ENCODE measurements at places on chromosomes 12 and 14.

GRCh38 chr12:62922539-62922938, 12.4 kb downstream of the PPM1H start:
- peak; percentile 31 for DNase-seq

- DNase-seq: no peak
Observed at GRCh38 chr12:116381240-116381743, 103.8 kb upstream of the MED13L start.

DNA sequence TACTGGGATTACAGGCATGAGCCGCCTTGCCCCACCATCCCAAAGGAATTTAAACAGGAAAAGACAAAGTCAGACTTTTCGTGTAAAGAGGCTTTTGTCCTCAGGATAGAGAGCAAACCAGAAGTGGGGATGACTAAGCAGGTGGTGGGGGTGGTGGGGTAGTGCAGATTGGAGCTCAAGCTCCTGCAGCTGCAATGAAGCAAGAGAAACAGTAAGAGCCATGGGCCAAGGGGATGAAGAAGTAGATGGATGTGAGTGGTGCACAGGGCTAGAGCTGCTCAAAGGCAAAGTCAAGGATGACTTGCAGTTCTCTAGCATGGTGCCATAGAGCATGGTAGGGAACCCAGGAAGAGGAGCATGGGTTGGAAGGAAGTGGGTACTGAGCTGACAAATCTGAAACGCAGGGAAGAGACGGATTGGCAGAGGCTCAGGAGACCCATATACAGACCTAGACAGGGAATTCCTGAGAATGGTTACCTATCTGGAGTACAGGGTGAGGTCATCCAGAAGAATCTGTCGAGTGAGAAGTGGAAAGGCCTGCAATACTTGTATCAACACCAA, 11.4 kb upstream of the RNF34 start:
- peak; percentile 71 for DNase-seq

DNA sequence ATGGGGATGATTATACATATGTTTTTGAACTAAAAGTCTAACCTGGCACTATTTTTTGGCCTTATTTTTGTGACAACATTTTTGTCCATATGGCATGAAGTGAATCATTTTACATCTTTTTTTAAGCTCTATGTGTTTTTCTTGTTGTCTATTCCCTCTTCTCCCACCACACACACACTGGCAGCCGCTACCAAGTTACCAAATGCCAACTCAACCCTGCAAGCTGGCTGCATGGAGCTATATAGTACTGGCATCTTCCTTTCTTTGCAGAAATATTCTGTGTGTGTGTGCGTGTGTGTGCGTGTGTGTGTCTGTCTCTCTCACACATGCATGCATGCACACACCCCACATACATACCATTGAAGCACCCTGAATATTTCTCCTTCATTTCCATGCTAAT, 278.9 kb upstream of the SOX5 start:
- no peak for DNase-seq

DNA sequence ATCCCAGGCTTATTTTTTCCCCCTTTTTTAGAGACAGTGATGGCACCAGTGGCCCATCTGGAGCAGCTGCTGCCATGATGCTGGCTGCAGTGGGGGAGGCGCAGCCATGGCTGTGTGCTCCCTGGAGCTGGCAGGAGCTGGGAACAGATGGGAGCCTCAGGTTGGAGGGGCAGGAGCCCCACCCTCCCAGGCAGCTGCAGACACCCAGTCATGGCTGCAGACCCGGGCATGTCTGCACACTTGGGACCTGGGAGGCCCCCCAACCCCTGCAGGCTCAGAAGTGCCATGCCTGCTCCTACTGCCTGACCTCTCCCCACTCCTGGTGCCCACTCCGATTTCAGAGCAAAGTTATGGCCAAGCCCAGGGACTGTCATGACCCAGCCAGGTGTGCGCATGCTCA, 25.1 kb downstream of the CDKL1 start:
- no peak for DNase-seq

DNA sequence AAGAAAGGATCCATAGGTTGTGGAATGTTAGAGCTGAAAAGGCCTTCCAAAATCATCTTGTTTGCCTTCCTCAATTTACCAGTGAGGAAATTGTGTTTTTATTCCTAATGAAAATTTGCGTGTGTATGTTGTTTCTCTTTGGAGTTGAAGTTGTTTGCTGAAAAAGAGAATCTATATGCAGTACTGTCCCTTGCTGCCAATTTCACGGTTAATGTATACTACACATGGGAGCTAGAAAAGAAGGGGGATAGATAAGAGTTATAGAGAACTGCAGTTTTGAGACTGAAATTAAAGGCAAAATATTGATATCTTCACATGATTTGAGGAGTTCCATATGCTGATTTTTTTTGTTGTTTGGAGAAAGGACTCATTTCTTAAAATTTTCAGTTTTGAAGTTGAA, 62.0 kb upstream of the LRTM2 start:
- DNase-seq: no peak

DNA sequence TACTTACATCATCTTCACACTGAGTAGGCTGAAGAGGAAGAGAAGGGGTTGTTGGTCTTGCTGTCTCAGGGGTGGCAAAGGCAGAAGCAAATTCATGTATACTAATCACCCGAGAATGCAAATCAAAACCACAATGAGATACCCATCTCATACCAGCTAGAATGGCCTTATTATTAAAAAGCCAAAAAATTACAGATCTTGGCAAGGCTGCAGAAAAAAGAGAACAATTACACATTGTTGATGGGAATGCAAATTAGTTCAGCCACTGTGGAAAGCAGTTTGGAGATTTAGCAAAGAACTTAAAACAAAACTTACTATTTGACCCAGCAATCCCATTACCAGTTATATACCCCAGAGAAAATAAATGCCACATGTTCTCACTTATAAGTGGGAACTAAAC, 154.9 kb downstream of the SEC23A start:
- no peak for DNase-seq

DNA sequence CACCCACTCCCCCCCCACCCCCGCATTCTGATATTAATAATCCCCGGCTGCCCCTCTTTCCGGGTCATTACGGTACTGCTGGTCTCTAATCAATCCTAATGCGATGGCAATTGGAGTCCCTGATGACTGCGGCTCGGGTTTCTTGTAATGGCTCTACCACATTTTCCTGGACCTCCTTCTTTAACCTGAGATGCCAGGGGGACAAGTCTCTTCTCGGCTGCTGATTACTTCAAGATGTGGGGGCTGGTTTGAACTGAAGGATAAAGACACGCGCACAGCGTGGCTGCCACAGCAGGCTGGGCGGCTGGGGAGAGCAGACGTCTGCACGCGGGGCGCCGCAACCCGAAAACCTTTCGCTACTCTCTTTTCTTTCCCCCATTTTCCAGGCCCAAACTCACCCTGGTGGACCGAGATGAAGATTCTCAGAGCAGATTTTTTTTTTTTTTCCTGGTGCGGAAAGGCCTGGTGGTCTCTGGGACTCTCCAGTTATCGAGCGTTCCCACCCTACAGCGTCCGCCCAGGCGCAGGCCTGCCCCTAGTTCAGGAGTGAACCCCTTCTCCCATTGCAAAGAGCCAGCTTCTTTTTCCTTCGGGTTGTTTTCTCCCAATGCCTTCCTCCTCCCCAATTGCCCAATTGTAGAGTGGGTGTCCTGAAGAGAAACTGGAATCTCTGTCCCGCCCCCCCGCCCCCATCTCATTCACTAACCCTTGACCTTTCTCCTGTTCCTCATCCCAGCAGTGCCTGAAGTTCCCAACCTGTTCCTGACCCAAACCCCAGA, 6.0 kb upstream of the SIX1 start:
- DNase-seq: no peak

DNA sequence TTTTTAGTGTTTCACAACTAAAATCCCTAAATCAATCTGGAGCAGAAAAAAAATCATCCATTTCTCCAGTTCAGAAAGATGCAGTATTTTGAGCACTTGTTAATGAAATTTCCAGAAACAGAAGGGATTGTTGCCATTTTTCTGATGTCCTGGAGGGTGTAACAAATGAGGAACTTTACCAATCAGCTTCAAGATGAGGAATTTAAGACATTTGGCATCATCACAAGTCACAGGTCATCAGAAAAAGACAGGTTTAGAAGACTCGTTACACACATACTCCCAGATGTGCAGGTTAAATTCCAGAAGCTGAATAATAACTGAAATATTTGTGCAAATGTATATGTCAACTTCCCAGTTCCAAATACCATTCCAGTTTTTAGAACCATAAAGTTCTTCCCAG, 482 bp upstream of the PSMC1 start:
- DNase-seq: peak; percentile 27

DNA sequence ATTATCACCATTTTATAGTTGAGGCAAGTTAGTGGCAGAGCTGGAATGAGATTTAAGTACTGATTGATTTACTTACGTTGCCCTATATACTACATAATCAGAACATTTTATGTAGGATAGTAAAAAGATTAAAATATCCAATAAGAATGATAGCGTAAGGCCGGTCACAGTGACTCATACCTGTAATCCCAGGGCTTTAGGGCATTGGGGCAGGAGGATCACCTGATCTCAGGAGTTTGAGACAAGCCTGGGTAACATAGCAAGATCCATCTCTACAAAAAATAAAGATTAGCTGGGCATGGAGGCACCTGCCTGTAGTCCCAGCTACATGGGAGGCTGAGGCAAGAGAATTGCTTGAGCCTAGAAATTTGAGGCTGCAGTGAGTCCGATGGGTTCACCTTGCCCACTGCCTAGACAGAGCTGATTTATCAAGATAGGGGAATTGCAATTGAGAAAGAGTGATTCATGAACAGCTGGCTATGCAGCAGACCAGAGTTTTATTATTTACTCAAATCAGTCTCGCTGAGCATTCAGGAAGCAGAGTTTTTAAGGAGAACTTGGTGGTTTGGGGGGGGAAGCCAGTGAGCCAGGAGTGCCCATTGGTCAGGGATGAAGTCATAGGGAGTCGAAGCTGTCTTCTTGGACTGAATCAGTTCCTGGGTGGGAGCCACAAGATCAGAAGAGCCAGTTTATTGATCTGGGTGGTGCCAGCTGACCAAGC, 24.7 kb upstream of the SGPP1 start:
- DNase-seq: peak; percentile 19

GRCh38 chr12:119589097-119589496, 4.5 kb upstream of the TMEM233 start:
- DNase-seq: no peak

DNA sequence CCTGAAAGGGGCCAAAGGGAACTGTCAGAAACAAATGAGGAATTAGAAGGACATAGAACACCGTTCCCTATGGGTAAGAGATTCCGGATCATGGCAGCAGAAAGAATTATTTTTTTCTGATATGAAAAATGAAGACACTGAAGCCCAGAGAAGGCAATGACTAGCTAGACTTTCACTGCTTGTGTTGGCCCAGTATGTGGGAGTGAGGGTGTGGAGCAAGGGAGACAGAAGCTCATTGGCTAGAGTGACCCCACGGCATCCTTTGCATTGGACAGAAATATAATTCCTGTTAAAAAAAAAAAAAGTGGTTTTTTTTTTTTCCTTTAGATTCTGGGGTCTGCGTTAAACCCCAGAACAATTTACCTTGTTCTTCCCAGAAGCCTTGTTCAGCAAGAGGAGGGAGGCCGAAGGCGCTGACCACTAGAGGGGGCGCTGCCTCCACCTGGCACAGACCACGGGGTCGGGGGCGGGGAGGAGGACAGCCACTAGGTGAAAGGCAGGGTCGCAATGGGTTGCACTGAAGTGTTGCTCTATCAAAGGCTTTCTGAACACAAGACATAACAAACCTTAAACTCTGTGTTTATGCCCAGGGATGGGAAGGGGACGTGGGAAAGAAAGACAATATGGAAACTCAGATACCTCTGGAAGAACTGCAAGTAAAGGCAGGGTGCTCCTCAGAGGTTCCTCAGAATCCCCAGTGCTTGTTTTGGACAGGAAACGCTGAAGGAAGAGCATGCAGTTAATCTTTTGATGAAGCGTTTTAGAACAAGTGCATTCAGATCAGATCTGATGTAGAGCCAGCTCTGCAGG, 156.8 kb downstream of the KCNA5 start:
- peak; percentile 97 for DNase-seq

DNA sequence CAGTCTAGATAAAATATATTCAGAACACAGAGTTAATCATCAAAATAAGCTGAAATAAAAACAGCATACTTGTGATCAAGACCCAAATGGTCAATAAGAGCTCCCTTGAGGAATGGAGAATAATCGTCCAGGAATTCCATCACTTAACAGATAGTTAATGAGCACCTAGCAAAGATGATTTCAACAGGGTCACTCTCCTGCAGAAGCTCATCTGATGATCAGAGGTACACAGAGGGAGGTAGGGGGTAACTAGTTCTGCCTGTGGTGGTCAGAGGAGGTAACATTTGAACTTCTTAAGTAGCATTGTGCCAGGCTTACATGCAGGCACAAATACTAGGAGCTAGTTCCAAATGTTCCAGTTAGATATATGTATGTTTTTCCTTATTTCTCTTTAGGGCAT, 9.5 kb downstream of the MED13L start:
- no peak for DNase-seq

GRCh38 chr12:61717986-61718385, 542.2 kb upstream of the USP15 start:
- peak; percentile 23 for DNase-seq

GRCh38 chr12:82595941-82596340, 90.8 kb upstream of the TMTC2 start:
- no peak for DNase-seq

DNA sequence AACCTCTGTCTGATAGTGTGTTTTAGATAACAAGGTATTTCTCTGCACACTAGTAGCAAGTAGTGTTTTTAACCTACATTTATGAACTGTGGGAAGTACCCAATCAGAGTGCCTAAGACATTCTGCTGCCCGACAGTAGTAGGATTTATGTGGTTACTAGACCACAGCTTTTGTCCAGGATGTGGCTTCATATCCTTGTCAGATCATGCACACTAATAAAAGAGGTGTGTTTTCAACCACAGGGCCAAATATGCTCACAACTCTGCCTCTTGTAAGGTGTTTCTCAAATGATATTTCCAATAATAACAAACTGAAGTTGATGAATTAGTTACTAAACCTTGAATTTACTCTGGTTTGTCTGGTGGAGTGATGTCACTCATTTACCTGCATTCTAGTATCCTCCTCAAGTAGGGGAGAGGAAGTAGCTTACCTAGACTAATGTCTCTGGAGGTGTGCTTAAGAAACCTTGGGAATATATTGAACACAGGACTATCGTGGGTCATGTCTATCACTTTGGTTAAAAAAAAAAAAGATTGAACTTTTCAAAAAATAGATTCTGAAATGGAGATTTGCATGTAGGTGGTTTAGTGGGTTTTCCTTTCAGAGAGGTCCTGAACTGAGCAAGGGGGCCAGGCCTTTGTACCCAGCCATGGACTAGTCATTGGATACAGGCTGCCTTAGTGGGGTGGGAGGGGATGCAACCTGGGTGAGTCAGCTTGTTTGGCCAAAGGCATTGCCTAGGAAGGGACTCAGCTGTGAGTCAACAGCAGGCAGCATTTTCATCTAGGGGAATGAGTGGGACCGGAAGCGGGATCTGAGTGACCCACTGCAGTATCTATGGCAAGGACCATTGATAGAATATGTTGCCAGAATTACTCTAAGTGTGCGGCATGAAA, 14.1 kb downstream of the FBXW8 start:
- no peak for DNase-seq

GRCh38 chr14:77327111-77327510, 6.3 kb downstream of the GSTZ1 start:
- no peak for DNase-seq

- no peak for DNase-seq
Observed at GRCh38 chr12:69500631-69501030, 30.4 kb downstream of the FRS2 start.

Measured in DMS53 (cell line).